Amniotic stem cell (primary cell): ENCODE measurements at places on chromosomes 1 and 21.

GRCh38 chr1:56188855-56189254 lies 390.5 kb downstream of the PLPP3 start:
- DNase-seq, result no peak

DNA sequence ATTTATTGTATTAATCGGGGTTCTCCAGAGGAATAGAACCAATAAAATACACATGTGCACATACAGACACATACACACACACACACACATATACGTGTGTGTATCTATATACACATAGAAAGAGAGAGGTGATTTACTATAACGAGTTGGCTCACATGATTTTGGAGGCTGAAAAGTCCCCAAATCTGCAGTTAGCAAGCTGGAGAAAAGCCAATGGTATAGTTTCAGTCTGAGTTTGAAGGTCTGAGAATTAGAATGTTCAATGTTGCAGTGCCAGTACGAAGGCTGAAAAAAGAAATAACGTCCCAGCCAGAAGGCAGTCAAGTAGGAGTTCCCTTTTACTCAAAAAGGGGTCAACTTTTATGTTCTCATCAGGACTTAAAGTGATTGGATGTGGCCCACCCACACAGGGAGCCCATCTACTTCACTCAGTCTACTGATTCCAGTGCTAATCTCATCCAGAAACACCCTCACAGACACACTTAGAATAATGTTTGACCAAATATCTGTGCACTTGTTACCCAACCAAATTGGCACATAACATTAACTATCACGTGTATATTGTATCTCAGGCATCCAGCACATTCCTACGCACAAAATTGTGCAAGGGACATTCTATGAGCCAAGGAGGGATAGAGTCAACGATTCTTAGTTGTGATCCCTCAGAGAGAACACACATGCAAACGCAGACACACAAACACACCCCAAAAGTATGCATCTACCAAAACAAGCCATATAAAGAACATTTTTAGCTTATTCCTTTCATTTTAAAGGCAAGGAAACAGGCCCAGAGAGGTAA lies 195.5 kb upstream of the DUSP10 start:
- DNase-seq, result no peak

- no peak for DNase-seq
These were observed 343.2 kb upstream of the ZP4 start for GRCh38 chr1:238233966-238234365.

GRCh38 chr1:15181564-15181963 lies 28.0 kb downstream of the TMEM51 start:
- DNase-seq, result no peak

GRCh38 chr21:28714777-28715464 lies 277.8 kb downstream of the LTN1 start:
- DNase-seq, result no peak

DNA sequence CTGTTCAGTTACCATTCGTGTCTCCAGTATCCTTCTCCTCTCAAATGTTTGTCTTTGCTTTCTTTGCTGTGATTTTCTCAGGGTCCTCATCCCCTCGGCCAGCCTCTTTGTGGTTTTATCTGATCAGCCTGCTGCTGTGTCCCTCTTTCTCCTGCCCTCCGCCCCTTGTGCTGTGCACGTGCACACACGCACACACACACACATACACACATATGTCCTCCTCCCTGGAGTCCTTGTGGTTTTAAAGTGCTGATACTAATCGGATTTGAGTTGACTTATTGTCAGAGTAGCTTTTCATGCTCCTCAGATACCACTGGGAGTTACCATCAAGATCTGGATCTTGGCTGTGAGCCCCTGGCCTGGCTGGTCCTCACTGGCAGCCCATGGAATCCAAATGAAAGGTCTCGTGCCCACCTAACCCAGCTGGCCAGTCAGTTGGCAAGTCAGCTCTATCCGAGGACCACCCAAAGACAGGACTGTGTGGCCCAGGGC lies 34.1 kb downstream of the QSOX1 start:
- no peak for DNase-seq

DNA sequence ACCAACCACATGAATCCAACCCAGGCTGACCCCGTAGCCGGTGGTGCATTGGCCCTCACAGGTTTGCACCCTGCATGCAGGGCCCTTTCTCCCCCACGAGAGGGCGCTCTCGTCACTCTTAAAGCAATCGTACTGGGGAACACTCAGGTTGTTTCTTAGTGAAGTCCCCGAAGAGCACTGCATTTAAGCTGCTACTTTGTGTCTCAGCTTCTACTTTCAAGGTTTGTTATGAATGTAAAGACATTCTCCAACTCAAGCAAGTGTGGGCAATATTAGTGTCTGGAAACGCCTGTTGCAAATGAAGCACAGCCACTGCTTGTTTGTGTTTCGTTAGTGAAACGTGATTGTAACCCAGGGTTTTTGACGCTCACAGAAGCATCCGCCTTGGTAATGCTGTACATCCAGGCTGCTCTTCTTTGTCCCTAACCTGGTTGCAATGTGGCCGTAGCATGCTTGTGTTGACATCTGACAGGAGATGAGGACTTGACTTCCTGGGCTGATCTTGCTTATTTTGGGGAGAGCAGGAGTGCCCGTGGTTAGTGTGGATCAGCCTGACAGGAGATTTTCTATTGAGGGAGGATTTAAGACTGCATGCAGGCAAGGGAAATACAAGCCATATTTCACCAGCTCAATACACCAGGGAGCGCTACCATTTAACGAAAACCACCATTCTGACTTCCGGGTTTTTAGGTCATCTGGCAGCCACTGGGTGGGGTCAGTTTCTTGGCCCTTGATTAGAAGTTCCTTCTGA lies 79.8 kb downstream of the ST6GALNAC3 start:
- peak; percentile 35 for DNase-seq

GRCh38 chr21:45329261-45330074 lies 41.8 kb upstream of the POFUT2 start:
- DNase-seq, result no peak

- no peak for DNase-seq
These were observed 143.0 kb downstream of the URB2 start for GRCh38 chr1:229769006-229769405.

GRCh38 chr1:6343506-6344405 lies 49.8 kb downstream of the ACOT7 start:
- peak; percentile 56 for DNase-seq

- peak; percentile 3 for DNase-seq
These were observed 27.8 kb downstream of the COL18A1 start for GRCh38 chr21:45432575-45433255.

DNA sequence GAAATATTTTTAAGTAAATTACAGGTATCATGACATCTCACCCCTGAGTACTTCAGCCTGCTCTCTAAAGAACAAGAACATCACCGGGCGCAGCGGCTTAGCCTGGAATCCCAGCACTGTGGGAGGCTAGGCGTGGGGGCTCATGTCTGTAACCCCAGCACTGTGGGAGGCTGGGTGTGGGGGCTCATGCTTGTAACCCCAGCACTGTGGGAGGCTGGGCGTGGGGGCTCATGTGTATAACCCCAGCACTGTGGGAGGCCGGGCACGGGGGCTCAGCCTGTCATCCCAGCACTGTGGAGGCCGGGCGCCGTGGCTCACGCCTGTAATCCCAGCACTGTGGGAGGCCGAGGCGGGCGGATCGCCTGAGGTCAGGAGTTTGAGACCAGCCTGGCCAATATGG lies 7.7 kb upstream of the CDK11B start:
- DNase-seq, result no peak

DNA sequence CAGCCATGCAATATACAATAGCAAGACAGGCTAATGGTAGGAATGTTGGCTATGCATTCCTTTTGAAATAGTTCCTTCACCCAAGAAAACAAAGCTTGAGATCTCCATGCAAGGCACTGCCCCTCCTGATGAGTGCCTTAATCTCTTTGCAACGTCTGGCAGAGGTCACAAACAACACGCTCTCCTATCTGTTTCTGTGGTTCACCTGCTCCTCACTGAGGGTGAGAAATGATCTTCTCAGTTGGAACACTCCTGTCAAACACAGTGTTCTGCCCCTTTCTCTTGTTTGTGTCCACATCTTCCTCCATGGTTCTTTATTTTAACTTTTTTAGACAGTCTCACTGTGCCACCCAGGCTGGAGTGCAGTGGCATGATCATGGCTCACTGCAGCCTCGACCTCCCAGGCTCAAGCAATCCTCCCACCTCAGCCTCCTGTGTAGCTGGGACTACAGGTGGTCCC lies 21.2 kb upstream of the XPR1 start:
- no peak for DNase-seq

DNA sequence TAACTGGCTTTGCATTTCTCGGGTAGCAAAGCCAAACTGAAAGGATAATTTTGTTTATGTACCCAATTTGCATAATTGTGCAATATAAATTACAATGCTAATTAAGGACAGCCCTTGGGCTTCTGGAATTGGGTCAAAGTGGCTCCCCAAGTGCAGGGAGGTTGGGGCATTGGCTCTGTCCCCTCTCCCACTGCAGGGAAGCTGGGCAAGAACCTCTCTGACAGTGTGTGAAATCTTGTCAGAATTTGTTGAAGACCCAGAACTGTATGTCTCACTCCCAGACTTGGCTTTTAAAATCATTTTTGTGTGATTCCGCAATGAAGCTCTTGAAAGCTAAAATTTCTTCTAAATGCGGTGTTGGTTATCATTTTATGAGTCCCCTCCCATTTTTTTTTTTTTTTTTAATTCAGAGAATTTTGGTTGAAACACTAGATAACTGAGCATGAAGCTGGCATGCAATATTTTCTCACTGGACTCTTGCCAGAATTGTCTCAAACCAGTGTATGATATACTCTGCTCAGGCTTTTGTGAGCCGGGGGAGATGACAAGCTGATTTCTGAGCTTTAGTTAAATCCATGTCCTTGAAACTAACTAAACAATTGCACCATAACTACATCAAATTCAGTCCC lies 878.9 kb upstream of the CXADR start:
- DNase-seq, result no peak

DNA sequence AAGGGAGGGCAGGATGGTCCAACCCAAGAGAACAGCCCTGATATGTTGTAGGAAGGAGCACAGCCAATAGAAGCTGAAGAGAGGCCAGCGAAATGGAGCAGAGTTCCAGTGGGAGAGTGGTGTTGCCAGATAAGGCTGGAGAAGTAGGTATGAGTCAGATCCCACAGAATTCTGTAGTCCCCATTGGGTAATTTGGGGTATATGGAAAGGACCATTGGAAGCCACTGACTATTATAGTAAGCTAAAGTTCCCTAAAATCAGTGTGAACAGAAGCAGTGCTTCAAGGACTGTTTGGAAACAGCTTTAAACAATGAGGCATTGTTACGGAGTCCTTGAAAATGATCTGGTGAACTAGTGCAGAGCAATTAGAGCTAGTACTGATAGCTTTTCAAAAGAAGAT lies 63.0 kb downstream of the DISP1 start:
- DNase-seq, result no peak
